ENCODE measurements at places on chromosomes 7 and 10.
A peak's percentile ranks its signal among the peaks of the same experiment; 100 is the strongest.

DNA sequence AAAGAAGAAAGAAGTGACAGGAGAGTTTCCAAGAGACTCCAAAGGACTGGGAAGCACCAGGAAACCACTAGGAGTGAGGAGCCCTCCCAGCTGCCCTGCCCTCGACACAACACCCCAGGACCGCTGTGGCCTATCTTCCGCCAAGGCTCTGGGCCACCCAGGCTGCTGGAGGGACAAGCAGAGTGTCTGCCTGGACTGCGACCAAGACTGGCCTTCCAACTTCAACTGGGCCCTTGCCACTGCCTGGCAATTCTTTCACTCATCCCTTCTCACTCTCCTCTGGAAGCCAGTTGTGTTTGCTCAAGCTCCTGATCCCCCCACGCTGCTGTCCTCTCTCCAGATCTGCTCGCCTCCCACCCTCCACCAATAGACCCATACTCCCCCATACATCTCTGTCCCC, 10.2 kb downstream of the KIAA1549 start:
- no peak for DNase-seq

- no peak for DNase-seq
Observed at GRCh38 chr7:13849163-13849892, 140.1 kb downstream of the ETV1 start.

GRCh38 chr10:11284291-11285085, 266.8 kb downstream of the CELF2 start:
- DNase-seq, result no peak

DNA sequence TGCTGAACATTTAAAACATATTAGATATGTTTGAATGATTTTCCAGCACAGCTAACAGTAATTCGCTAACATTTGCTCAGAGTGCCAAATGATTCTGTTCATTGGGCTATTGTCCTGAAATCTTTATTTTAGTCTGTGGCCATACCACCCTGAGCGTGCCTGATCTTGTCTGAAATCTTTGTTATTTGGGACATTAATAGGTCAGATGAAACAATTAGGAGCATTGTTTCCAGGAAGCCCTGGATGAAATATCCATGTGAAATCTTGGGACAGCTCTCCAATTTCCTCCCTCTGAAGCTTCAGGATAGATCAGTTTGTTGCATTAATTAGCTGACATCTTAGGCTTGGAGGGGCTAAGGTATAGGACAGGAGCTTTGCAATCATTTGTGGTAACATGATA, 512.0 kb downstream of the KIF20B start:
- no peak for DNase-seq

- no peak for DNase-seq
Observed at GRCh38 chr7:98228801-98229200, 17.6 kb downstream of the BHLHA15 start.

- no peak for DNase-seq
Observed at GRCh38 chr10:78777466-78777865, 291.3 kb upstream of the ZMIZ1 start.

DNA sequence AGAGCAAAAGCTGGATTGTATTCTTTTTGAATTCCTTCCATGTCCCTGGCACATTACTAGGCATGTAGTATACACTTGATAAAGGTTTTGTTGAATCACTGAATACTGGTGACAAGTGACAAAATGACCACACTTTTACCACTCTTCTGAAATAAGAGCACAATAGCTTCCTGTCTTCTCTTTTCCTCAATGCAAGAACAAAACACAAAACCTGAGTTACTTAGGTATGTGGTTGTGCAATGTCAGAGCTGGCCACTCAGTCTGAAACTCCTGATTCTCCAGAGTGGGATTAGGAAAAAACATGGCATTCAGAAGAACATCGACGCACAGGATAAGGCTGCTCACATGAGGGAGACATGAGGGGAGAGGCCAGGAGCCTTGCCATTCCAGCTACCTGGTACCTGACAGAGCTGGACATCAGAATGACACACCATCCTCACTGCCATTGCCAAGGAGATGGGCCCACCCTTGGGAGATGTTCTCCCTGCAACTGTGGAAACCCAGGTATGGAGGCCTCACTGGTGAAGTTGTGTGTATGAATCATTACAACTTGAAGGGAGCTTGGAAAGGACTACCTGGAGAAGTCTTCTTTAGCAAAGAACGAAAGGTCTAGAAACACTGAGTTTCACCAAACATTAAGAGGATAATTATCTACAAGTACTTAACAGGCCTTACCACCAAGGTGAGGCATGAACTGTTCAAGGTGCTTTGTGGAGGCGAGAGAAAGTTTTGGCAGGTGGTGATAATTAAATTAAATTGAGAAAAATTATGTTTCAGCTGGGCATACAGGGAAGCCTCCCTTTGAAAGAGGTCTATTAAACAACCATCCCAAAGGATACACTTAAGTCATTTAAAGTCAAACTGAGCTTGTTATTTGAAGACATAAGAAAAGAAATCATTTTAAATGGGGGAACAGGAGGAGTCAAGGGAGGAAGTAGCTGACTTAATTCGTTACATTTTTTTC, 246.5 kb upstream of the AOAH start:
- no peak for DNase-seq

- no peak for DNase-seq
Observed at GRCh38 chr10:34742456-34742855, 72.6 kb downstream of the PARD3 start.

DNA sequence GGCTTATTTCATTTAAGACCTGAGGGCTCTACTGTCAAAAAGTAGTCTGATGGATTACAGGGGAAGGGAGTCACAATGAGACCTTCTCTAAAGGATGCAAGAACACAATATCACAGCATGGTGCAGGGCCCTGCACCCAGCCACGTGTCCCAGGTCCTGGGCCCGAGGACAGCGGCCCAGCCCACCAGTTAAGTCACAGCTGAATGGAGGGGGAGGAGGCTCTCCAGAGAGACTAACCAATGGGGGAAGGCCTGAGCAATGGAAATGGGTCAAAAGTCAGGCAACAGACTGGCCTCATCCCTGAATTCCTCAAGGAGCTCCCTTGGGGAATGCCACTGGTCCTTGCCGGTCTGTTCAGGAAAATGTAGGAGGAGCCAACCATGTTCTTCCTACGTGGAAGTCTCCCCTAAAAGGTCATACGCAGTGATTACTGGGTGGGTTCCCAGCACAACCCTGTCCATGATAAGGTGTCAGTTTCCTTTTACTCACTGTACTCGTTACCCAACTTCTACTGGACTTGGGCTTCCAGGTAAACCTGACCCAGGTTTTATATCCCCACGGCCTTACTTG, 28.3 kb downstream of the CCDC3 start:
- DNase-seq, result no peak

DNA sequence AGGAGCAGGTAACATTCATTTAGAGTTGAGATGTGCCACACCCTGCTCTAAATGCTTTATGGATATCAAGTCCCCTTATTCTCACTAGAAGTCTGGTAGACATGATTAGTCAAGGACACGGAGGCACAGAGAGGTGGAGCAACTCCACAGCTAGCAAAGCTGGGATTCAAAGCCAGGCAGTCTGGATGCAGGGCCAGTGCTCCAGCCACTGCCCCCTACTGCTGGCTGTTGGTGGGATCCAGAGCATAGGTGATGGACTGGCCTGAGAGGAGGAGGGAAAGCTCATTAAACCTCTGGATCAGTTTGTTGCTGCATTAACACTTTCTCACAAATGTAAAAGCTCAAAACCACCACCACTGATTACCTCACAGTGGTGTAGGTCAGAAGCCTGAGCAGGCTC, 22.6 kb upstream of the KBTBD2 start:
- DNase-seq, result no peak

- DNase-seq, result no peak
Observed at GRCh38 chr10:14513123-14513522, 182.4 kb upstream of the FRMD4A start.

DNA sequence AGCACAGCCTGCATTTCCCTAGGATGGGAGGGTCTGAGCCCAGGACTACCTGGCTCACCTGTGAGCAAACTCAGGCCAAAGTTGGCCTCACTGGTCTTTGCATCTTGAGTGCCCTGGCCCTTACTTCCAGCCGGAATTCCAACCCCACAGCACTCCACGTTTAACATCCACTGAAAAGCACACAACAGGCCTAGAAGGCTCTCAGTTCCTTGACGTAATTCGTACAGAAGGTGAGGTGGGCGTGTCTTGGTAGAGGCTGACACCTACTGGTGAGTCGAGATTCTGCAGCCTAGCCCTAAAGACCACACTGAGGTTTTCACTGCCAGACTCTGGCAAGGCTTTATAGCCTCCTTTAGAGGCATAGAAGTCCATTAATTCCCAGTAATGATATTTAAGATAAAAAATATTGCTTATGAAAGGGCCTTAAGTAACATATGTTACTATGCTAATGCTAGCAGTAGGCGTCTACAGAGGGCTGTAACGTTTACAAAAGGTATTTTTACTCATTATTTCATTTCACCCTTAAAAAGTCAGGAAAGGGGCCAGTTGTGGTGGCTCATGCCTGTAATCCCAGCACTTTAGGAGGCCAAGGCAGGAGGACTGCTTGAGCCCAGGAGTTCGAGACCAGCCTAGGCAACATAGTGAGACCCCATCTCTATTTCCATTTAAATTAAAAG, 95.8 kb downstream of the HIP1 start:
- peak; percentile 63 for DNase-seq

DNA sequence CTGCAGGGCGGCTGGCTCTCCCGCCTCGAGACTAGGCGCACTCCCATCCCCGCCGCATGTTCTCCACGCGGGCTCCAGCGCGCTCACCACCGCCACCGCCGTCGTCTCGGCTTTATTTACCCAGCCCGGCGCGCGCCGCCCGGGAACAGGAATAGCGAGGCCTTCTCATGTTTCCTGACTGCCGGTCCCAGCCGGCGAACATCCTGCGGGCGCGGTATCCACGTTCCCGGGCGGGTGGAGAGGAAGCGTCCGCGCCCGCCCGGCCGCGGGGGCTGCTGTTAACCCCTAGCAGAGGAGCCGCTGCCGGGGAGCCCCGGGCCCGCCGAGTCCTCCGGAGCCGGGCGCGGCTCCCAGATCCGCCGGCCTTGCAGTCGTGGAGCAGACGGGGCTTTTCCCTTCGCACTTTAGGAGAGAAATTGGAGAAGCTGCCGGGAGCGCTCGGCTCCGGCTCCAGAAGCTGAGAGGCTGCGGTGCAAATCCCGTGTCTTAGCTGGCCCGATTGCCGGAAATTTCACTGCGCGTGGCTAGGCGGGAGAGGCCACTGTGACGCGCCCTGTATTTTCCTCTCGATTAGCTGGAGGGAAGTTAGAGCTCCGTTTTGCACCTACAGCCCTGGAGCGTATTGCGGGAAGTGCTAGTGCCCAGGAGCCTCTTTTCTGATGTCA, at the start of gene MKX:
MKX (minus strand) TSS at position 88 of the 665 bp plus-strand sequence. CDS start 2,404 bp downstream, outside the sequence.
- DNase-seq, result no peak

DNA sequence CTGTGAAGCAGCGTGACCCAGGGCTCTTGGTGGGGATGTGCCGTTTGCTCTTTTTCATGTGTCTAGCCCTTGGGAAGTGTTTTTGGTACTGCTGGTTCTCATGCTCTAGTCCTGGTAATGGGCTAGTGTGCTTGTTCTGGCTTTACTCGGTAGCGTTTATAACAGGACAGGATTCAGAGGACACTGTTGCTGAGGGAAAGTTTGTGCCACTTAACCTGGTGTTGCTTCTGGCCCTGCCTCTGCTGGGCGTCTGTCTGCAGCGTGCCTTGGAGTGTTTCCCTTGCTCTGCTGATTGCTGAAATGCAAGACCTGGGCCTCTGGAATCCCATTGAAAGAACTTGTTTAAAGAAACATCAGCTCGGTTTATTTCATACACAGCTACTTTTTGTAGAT, 35.0 kb downstream of the INPP5A start:
- no peak for DNase-seq

GRCh38 chr10:18699849-18700840, 40.9 kb downstream of the ARL5B start:
- no peak for DNase-seq

GRCh38 chr7:142537760-142538159, 211.5 kb upstream of the PRSS1 start:
- DNase-seq, result no peak

- no peak for DNase-seq
Observed at GRCh38 chr7:67760971-67761370, 764.3 kb downstream of the TYW1 start.

- no peak for DNase-seq
Observed at GRCh38 chr10:101682172-101682825, 12.7 kb downstream of the FBXW4 start.

GRCh38 chr7:113550966-113551365, 367.8 kb downstream of the PPP1R3A start:
- no peak for DNase-seq

DNA sequence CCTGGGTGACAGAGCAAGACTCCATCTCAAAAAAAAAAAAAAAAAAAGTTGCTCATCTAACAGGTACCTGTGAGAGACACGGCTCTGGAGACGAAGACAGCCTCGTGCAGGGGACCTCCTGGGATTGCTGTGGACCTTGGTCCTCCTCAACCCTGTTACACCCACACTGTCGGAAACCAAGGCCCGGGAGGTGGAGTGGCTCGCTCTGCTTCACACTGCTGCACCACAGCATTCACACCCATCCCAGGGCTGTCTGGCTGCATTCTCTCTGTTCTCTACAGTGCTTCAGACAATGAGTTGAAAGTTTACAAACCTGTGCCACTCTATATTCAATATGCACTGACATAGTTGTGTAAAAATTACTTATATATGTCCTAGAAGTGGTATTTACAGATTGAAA, 101.0 kb upstream of the TNS3 start:
- DNase-seq, result no peak

GRCh38 chr7:115511330-115511729, 519.2 kb downstream of the TFEC start:
- no peak for DNase-seq

- no peak for DNase-seq
Observed at GRCh38 chr7:91020636-91021385, 243.4 kb upstream of the FZD1 start.

DNA sequence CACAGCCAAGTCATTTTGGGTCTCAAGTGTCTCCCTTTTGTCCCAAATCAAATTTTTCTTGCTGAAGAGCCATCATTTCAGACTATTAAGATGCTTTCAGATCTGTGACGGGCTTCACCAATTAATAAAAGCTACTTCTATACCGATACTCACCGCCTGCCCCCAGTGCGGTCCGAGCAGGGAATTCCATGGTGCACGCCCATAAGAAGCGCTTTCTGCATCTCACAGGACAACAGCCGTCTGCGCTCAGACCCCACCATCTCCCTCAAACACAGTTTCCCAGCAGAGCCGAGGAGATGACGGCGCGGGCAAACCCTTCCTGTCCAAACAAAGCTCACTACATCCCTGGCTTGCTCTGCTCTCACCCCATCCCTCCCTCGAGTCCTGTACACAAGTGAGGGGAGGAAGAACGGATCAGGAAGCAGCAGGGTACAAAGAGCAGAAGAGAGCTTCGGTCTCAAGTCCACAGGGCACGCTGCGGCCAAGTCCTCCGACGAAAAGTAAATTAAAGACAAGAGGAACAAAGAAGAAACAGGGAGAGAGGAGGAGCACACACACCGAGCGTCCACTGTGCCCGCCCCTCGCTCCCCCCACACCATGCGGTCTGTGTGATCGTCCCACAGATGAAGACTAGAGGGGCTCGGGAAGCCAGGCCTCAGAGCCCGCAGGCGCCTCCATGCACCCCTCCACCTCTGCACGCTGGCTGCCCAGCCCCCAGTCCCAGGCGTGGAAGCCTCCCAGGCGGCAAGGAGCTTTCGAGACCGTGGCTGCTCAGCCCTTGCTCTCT, 121.9 kb downstream of the MAD1L1 start:
- no peak for DNase-seq
